Neural crest cell (in vitro differentiated cells): ENCODE measurements at places on chromosomes 7 and 10. TPM values are rescaled to one million over a fixed set of nuclear protein-coding genes. Genes with fewer than 3 reads are reported as not detected.

RADIL gene
- total RNA-seq: 12.2 and 13.8 TPM in 2 replicates

DNA sequence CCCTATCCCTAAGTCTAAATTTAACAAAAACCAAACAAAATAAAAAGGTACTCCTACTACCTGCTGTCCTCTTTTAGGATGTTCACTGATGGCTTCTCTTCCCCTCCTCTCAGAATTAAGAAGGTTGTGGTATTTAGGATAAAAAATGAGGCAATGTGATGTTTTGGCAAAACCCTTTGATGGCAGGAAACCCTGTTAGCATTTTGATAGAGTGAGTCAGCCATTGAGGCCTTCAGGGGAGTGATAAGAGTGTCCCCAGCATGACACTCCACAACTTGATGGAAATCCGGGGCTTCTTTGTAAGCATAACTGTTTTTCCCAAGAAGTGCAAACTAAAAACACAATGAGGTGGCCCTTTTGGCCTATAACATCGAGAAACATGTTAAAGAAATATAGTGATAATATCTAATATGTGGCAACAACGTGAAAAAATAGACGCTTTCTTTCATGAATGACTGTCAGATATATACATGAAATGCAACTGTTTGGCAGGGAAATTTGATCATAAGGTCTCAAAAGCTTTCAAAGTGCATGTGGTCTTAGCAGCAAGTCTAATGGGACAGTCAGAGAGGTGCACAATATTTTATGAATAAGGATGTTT lies 55.0 kb downstream of the PRTFDC1 start:
- no peaks in the 10 kb centered on the region for H3K36me3 ChIP-seq
- H3K4me3 ChIP-seq: no peak overlapping the region
- no peaks in the 10 kb centered on the region for H3K27me3 ChIP-seq
- no peak overlapping the region for H3K27ac ChIP-seq

DNA sequence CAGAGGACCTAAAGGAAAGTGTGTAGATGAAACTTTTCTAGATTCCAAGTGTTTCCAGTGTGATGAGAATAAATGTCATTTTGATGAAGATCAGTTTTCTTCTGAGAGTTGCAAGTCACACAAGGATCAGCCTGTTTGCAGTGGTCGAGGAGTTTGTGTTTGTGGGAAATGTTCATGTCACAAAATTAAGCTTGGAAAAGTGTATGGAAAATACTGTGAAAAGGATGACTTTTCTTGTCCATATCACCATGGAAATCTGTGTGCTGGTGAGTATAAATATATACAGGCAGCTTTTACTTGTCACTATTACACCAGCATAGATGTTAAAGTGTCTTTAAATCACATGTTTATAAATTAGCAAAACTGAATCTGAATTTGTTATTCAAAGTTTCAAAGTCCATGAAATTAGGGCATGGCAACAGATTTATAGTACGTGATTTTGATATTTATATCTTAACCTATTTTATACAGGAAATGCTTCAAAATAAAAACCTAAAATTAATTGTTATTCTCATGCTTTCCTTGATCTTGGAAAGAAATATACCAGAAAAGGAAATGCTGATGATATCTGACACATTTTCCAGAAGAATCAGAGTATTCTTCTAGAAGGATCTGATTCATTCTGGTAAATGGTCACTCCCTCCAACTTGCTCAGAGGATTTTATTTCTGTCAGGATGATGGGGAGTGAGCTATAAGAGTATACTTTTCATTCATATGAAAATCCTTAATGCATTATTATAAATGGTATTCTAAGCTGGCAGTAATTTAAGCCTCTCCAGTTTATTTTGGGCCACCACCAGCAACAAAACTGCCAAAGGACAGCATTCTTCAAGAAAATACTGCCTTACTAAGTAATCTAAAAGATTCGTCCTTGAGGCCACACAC lies 71.4 kb downstream of the ITGB8 start:
- H3K27me3 ChIP-seq: no peaks in the 10 kb centered on the region
- peaks cover 46% of the 10 kb centered on the region for H3K4me1 ChIP-seq
- DNase-seq: no peak

DNA sequence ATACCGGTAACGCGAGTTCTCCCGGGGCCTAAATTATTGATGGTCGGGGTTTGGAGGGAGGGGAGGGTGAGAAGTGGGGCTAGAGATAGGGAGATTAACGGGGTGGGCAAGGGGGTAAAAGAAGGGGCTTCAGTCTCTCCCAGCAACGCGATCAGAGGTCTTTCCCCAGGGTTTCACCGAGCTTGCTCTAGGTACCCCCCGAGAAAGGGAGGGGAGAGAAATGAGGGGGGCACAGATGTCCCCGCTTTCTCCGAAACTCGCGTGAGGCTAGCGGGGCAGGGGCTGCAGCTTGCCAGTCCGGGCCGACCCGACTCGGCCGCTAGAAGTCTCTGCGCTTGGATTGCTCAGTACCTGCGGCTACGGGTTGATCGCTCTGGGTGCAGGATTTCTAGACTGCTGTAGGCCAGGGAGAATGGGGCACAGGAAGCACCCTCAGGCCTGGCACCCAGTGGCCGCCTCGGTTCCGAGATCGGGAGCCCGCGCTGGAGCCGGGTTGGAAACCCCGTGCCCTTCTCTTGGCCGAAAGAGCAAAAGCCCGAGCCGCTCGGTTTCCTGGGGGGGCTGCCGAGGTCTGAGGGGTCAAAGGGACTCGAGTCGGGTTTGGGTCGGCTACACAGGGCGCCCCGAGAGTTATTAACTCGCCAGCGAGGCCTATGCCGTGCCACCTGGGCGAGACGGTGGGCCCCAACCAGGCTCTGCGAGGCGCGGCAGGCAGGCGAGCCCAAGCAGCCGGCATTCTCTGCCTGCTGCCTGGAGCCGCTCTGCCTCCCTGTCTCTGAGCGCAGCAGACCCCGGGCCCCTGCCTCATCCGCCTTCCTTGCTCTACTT lies 3.1 kb downstream of the PAX2 start:
- H3K27ac ChIP-seq: no peak overlapping the region
- peaks cover 7% of the 10 kb centered on the region for H3K4me1 ChIP-seq
- H3K27me3 ChIP-seq: peaks cover 96% of the 10 kb centered on the region

DNA sequence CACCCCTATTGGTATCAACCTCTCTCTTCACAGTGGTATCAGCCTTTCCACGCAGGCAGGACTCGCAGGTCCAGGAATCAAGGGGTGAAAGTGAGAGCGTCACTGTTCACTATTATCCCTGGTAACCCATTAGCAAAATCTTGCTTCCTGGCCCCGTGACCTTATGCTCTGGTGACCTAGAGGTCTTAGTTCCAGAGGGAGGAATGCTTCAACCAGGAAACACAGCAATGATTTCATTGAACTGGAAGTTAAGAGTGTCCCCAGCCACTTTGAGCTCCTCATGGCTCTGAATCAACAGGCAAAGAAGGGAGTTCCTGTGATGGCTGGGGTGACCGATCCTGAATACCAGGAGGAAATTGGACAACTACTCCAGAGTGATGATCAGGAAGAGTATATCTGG lies 90.6 kb downstream of the CUL2 start:
- H3K27me3 ChIP-seq: no peaks in the 10 kb centered on the region
- DNase-seq: no peak

LBX1 gene
- total RNA-seq: 1.0 and 1.1 TPM in 2 replicates

CYP3A4 gene
- total RNA-seq: not detected in 2 replicates

HTR5A gene
- total RNA-seq: not detected in 2 replicates

- H3K27me3 ChIP-seq: no peaks in the 10 kb centered on the region
- H3K4me3 ChIP-seq: no peak overlapping the region
Observed at GRCh38 chr10:126101325-126101724, 205.0 kb downstream of the FANK1 start.

GSTO1 gene
- total RNA-seq: 85.9 and 86.8 TPM in 2 replicates

DNA sequence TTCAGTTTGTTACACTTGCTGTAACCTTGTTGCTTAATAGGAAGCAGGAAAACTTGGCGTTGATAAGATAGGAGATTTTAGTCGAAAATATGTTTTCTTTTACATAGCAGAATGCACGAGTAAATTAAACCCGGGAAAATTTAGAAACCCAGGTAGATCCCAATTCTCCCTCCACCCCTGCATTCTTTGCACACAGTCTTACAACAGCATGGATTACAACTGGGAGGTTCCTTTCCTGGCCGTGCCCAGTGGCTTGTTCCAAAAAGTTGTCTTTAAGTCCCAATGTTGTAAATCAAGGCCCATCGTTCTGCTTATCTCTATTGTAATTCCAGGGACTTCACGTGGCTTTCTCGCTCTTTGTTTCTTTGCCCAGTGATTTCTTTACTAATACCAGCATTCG lies 1.1 kb upstream of the DPY19L1 start:
- peaks cover 34% of the 10 kb centered on the region for H3K4me1 ChIP-seq
- H3K27ac ChIP-seq: peak overlapping the region; percentile 93
- no peaks in the 10 kb centered on the region for H3K36me3 ChIP-seq
- H3K4me3 ChIP-seq: peak overlapping the region; percentile 90
- DNase-seq: no peak

GRCh38 chr7:151494298-151495284 lies 25.1 kb downstream of the RHEB start:
- no peak overlapping the region for H3K27ac ChIP-seq
- no peak for DNase-seq
- H3K27me3 ChIP-seq: no peaks in the 10 kb centered on the region
- H3K36me3 ChIP-seq: peaks cover 3% of the 10 kb centered on the region
- no peak overlapping the region for H3K4me3 ChIP-seq

GRCh38 chr7:40374575-40374974 lies 239.8 kb downstream of the SUGCT start:
- no peak for DNase-seq
- H3K4me3 ChIP-seq: no peak overlapping the region
- no peaks in the 10 kb centered on the region for H3K4me1 ChIP-seq
- H3K36me3 ChIP-seq: peaks cover 12% of the 10 kb centered on the region

GRCh38 chr10:80590585-80591125 lies 53.0 kb downstream of the SH2D4B start:
- no peak overlapping the region for H3K4me3 ChIP-seq
- H3K36me3 ChIP-seq: peaks cover 12% of the 10 kb centered on the region
- DNase-seq: no peak
- H3K27ac ChIP-seq: no peak overlapping the region
- H3K27me3 ChIP-seq: no peaks in the 10 kb centered on the region

FXYD4 gene
- total RNA-seq: not detected in 2 replicates

DNA sequence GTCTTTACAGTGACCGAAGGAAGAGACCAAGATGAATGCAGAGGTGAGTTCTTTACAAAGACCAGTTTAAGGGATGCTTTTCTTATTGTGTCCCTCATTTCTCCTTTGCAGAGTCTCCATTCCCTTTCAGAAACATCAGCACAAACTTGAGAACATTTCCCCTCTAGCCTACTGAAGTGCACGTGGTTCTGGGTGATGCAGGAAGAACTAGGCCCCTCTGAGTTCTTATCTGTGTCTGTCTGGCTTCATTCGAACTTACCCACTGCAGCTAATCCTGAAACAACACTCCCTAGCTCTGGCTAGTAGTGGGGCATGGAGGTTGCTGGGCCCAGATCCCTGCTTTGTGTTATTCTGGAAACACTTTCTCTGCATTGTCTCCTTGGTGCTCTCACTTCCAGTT lies 12.6 kb downstream of the BLVRA start:
- peaks cover 8% of the 10 kb centered on the region for H3K36me3 ChIP-seq
- H3K4me1 ChIP-seq: no peaks in the 10 kb centered on the region
- DNase-seq: no peak
